ENCODE measurements at places on chromosomes 12 and 14.

DNA sequence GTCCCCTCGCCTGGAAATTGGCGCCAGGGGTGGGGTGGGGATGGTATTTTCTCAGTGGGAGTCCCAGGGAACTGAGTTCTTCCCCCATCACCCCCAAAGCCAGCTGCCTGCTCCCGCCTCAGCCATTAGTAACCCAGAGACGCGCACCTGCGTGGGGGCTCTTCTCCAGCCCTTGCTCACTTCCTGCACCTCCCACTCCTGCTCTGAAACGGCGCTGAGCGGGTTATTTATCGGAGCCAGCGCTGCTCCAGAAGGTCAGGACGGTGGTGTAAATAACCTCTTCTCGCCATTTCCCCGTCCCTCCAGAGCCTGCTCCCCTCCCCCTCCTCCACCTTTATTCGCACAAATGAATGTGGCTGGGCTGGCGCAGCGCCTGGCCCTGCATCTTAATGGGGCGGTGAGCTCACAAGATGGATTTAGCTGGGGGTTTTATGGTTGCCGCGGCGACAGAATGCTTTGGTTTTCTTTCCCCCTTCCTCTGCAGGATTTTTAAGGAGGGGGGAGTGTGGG lies 12.2 kb downstream of the GPR84 start:
- DNase-seq, result no peak

DNA sequence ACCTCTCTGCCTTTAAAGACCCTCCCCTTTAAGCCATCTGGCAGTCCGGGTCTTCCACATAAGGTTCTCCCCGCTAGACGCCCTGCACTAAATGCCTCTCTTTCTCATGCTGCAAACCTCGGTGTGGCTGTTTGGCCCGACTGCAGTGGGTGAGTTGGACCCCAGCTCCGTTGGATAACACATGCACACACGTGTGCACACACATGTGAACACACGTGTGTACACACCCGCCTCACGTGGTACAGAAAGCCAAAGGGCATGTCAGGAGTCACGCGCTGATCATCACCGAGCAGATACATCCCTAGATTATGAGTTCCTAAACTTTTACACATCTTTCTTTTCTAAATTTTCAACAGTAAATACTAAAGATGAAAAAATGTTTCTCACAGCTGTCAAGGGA lies 68.3 kb downstream of the RIMBP2 start:
- DNase-seq, result no peak

DNA sequence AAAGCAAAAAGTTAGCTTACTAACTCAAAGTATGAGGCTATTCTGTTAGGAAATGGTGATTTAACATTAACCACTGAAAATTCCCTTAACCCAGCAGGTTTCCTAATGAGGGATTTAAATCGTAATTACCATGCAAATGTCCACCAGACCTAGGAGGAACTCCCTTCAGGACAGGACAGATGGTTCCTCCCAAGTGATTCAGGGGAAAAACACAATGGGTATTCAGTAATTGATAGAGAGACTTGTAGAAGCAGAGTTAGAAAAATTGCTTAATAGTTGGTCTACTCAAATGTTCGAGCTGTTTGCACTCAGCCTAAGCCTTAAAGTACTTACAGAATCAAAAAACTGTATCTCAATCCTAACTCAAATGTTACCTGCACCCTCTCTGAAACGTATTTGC lies 21.6 kb downstream of the RERGL start:
- DNase-seq, result no peak

GRCh38 chr12:93022603-93023340 lies 93.7 kb upstream of the EEA1 start:
- no peak for DNase-seq

GRCh38 chr12:15547691-15548090 lies 225.4 kb downstream of the PTPRO start:
- no peak for DNase-seq

Measured in GM12878 (cell line).